ENCODE measurements at places on chromosomes 2 and 18.

GRCh38 chr2:70659551-70659950, 105.9 kb upstream of the TGFA start:
- DNase-seq: no peak

GRCh38 chr2:109446278-109447131, 167.3 kb downstream of the SEPTIN10 start:
- DNase-seq: no peak

DNA sequence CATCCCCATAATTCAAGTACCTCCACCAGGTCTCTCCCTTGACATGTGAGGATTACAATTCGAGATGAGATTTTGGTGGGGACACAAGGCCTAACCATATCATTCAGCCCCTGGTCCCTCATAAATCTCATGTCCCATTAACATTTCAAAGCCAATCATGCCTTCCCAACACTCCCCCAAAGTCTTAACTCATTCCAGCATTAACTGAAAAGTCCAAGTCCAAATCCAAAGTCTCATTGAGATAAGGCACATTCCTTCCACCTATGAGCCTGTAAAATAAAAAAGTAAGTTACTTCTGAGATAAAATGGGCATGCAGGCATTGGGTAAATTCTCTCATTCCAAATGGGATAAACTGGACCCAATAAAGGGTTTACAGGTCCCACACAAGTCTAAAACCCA, 849.7 kb downstream of the BCL11A start:
- DNase-seq: no peak

GRCh38 chr2:174634130-174635014, 36.8 kb upstream of the WIPF1 start:
- no peak for DNase-seq

GRCh38 chr18:60145776-60146175, 226.8 kb downstream of the MC4R start:
- no peak for DNase-seq

All from skeletal muscle cell (primary cell).